ENCODE measurements at places on chromosomes 2 and 18. TPM values are rescaled to one million over a fixed set of nuclear protein-coding genes. Genes with fewer than 3 reads are reported as not detected.

The CD8A gene
- total RNA-seq: 17.7 TPM

The IL18R1 gene
- total RNA-seq: 1.9 TPM

The KCNIP3 gene
- total RNA-seq: 5.2 TPM

The AFG3L2 gene
- total RNA-seq: 31.5 TPM

The RELCH gene
- 26.4 TPM for total RNA-seq

The COX7A2L gene
- total RNA-seq: 35.2 TPM

The DCDC2C gene
- 2.4 TPM for total RNA-seq

The DYNAP gene
- not detected for total RNA-seq

- DNase-seq: no peak
Measured at GRCh38 chr2:216694826-216695217, 527 bp downstream of the IGFBP5 start.

- no peak for DNase-seq
Measured at GRCh38 chr2:47288864-47289263, 114.1 kb upstream of the MSH2 start.

GRCh38 chr2:143901185-143901842, 618.6 kb downstream of the ZEB2 start:
- no peak for DNase-seq

DNA sequence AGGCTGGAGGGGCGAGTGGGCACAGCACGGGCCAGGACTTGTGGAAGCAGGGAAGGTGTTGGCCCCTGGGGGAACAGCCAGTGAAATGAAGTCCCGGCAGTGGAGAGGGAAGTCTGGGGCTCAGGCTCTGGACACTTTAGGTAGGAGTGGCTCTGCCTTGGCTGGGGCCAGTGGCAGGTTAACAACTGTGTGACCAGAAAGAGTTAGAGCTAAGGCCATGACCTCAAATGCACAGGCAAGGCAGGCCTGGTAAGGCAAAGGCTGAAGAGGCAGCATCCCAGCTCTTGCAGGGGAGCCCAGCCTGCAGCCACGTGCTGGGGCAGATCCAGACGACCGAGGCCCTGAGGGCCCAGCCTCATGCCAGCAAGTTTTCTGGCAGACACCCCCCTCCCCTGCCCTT, 21.5 kb downstream of the PCARE start:
- no peak for DNase-seq

GRCh38 chr2:123540291-123540690, 484.8 kb upstream of the CNTNAP5 start:
- no peak for DNase-seq

DNA sequence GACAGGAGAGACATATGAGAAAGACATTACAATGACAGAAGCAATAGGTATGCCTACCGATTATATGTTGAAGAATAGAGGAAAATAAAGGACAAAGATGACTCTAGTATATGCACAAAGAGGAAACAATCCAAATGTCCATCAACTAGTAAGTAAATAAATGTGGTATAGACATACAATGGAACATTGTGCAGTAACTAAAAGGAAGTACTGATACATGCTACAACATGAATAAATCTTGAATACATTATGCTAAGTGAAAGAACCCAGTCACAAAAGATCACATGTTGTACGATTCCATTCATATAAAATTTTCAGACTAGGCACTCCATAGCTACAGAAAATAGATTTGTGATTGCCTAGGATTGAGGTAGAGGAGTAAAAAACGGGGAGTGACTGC, 28.5 kb upstream of the PGAP1 start:
- no peak for DNase-seq

DNA sequence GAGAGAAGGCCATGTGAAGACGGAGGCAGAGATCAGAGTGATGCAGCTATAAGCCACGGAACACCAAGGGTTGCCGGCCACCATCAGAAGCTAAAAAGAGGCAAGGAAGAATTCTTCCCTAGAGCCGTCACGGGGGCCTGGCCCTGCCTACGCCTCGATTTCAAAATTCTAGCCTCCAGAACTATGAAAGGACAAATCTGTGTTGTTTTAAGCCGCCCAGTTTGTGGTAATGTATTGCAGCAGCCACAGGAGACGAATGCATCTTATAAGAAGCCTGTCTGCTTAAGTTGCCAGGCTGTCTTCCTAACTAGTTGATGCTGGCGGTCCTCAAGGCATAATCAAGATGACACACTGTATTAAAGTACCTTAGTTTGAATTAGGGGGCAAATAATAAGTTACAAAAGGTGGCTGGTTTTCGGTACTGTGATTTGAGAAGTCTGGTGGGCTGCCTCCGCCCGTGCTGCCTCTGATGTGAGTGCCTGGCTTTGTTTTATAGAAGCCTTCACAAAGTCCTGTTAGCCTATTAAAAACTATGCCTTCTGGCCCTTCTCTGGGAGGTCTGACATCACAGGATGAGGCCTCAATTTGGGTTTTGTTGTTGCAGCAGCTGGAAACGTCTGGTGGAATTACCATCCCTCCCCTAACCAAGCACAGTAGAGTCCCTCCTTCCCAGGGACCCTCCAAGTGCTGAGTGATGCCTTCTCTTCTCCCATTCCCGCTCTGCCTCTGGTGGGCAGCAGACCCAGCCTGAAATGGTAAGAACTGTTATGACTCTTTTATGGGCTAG, 53.6 kb downstream of the SRD5A2 start:
- no peak for DNase-seq

DNA sequence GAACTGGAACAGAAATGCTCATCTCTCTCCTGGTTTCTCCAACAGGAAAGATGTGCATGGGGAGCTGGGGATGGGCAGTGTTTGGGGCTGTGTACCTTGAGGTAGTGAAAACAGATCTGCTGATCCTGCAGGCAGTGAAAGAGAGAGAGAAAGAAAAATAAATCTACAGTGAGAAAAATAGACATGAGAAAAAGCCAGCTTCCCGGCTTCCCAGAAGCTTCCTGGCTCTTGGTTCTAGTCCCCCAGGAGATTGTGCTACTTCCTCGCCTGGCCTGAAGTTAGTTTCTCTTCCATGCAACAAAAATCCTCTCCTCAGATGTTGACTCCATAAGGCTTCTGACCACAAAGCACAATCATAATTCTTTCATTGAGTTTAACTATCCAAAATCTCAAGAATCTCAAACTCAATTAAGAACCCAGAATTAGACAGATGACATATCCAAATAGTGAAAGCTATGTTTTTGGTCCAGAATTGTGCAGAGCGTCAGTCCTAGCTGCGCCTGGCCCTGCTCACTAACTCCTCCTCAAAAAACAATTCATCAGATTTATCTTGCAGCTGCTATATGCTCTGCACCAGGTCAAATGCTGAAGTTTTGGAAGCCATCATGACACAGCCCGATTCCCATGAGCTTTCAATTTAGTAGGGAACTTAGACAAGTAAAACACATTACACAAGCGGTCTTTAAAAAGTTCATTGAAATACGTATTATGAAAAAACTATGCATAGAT, 20.1 kb upstream of the NAB1 start:
- DNase-seq: no peak

- no peak for DNase-seq
Measured at GRCh38 chr18:67961701-67962440, 445.4 kb upstream of the DSEL start.

DNA sequence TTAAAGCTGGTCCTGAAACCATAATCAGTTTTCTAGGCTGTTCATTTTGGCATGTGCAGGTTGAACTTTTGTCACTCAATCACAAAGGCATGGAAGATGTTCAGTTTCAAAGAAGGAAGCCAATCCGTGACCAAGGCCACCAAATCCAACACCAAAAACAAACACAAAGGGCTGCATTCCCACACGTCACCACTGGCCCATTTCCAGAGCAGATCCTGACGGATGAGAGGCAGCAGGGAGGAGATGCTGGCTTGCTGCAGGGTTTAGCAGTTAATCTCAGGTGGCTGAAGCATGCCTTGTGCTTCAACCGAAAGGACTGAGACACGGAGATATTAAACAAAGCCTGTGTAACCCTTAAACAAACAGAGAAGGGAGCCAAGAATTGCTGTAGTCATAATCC, 191.9 kb upstream of the CTAGE1 start:
- DNase-seq: no peak

DNA sequence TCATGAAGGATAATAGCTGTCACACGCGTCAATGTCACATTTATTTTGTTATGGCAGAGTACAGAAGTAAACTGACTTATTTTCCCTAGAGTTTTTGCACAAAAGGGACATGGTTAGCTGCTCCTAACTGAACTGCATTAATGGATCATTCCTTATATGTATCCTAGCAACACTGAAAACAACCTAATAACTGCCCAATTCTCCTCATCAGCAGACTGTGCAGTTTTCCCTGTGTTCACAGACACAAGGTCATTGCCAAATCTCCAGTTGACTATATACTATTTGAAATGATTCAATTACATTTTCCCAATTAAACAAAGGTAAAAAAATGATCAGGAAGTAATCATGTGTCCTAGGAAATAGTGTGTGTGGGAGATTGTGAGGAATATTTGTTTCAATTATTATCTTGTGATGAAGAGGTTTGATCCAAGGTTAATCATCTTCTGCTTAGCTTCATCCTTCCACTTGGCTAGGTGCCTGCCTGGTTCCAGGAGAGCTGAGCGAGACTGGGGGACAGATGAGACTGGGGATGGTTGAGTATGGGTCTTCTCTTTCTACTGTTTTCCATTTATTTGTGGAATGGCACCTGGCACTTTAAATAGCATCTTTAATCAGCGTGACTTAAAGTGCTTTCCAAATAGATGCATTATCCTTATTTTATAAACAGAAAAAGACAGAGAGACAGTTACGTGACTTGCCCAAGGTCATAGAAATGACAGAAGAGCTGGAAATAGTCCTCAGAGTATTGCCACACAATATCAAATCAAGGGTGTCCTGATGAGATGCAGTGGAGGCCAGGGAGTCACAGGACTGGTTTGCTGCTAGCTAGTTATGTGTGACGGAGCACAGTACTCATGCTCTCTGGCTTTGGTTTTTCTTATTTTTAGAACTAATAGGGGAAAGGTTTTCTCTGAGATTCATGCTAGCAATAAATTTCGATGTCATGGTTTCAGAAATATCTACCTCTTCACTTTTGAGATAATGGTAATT, 335.6 kb downstream of the PIK3C3 start:
- no peak for DNase-seq

DNA sequence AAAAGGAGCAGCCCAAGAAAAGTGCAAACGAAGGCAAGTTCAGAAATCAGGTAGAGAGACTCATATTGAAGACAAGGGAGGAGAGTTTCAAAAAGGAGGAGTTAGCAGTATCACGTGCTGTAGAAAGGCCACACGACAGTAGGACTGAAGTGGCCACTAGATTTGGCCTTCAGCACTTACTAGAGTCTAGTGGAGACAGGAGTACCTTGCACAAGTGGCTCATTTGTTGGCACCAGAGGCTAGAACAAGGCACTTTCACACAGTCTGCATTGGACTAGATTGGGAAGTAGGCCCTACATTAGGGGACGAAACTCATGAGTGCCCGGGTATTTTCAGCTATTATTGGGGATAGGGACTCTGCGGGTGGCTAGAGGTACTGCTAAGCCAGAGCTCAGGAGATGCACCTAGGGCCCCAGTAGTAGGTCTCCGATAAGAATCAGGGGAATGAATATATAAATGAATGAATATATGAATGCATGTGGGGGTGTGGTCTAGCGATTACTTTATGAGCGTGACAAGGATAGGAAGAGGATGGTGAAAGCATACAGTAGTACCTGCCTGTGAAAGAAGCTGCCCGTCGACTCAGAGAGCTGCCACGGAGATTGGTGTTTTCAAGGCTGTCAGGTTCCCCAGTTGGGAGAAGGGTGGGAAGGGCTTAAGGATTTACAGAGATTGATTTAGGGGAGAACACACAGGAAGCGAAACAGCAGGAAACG, 1.4 kb upstream of the NCOA1 start:
- no peak for DNase-seq

DNA sequence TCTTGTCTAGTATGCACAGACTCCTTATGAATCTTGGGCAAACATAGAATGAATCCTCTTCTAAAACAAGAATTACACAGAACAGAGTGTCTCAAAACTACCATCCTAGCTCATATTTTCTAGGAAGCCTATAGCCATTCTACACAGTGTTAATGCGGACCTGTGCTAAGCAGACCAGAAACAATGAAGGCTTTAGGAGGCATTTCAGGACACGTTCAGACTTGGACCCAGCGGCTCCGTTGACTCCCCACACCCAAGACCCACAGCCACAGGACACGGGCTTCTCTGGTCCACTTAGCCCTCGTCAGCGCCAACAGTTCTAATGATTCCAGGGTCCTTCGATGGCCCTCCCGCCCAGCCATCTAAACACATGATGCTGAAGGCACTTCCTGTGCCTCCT, 182.2 kb downstream of the BCL11A start:
- DNase-seq: no peak

GRCh38 chr2:40488101-40488601, 36.3 kb upstream of the SLC8A1 start:
- no peak for DNase-seq

GRCh38 chr2:142031656-142032055, 99.2 kb downstream of the LRP1B start:
- DNase-seq: no peak

DNA sequence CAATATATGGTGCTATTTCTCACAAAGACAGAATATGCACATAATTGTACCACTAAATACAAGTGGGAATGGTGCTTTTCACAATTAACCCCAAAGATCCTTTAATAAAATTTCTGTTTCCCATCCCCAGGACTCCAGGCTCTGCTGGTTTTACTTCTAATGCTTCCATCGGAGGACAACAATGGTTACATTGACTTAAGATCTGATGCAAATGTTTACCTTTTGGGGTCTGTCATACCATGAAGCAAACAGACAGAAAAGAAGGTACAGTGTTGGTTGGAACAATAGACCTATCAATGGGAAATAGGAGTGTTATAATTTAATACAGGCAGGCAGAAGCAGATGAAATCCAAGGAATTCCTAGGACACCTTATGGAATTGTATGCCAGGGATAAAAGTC, 105.7 kb downstream of the UPP2 start:
- no peak for DNase-seq
